ENCODE measurements at places on chromosomes 6 and 20.

GRCh38 chr20:62352402-62353288 lies 14.5 kb downstream of the LAMA5 start:
- no peak for DNase-seq

DNA sequence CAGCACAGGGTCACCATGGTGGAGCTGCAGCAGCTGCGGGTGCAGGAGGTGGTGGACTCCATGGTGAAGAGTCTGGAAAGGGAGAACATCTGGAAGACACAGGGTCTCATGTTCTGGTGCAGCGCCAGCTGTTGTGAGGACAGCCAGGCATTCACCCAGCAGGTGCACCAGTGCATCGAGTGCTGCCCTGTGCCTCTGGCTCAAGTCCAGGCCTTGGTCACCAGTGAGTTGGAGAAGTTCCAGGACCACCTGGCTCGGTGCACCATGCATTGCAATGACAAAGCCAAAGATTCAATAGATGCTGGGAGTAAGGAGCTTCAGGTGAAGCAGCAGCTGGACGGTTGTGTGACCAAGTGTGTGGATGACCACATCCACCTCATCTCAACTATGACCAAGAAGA lies 22.9 kb upstream of the RIPK1 start:
- no peak for DNase-seq

- no peak for DNase-seq
Measured at GRCh38 chr6:63391203-63391970, 71.6 kb upstream of the LGSN start.

DNA sequence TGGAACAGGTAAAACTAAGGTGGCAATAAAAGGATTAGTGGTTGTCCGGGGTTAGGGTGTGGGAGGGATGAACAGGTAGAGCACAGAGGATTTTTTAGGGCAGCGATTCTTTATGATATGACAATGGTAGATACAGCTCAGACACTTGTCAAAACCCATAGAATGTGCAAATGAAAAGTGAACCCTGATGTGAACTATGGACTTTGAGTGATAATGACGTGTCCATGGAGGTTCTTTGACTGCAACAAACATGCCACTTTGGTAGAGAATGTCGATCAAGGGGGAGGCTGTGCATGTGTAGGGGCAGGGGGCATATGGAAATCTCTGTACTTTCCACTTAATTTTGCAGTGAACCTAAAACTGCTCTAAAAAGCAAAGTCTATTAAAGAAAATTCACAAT lies 100.7 kb downstream of the LAMP5 start:
- no peak for DNase-seq

- no peak for DNase-seq
Measured at GRCh38 chr6:5997420-5997987, 9.2 kb downstream of the NRN1 start.

DNA sequence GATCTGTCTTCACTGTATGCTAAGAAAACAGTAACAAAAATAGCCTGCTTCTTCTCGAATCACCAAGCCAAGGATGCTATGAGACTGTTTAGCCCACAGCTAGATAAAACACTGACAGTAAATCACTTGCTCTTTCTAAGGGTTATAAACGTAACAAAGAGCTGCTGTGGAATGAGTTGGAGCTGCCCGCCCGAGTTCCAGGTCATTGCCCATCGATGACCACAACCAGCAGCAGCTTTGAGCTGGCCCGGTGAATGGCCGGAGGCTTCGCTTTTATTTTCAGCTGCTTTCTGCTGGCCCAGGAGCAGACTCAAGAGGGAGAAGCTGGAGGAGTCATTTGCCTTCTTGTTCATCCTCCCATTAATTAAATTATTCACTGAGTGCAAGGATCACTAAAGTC lies 82.2 kb upstream of the CDH4 start:
- DNase-seq: no peak

DNA sequence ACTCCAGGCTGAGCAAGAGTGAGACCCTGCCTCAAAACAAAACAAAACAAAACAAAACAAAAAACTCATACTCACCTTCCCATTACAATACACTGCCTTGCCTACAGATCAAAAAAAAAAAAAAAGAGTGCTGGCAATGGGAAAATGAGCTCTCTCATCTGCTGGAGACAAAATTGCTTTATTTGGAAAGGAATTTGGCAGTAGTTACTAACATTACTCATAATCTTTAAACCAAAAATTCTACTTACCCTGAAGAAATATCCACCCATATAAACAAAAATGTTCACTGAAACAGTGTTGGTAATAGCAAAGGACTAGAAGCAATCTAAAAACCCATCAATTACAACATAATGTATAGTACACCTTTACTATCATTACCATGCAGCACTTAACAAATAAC lies 120.4 kb downstream of the RNGTT start:
- DNase-seq: no peak

DNA sequence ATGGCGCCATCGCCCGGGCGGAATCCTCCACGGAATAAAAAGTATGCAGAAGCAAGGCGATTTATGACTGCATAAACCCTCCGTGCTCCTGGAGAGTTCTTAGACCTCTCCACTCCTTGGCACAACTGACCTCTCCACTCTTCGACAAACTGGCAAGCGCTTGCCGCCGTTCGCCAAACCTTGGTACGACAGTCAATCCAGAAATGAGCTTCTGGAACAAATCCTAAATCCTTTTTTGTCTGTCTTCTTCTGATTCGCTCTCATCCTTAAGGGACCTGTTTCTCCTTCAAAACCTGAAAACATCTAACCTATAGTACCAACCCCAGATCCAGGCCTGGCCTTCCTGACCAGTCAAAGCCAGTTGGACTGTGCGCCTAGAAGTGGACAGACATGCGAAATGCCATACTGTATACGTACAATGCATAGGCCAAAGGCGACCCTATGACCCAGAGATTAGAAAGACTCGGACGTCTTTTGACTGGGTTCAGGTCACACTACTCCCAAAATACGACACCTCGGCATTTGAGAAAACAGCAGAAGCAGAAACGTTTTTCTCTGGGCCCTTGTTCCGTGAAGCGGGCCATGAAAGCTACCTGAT lies 59.4 kb downstream of the TRIM27 start:
- no peak for DNase-seq

- DNase-seq: no peak
Measured at GRCh38 chr6:9131616-9132015, 696.3 kb upstream of the SLC35B3 start.

GRCh38 chr6:47308552-47309290 lies 984 bp downstream of the TNFRSF21 start:
- DNase-seq: peak; percentile 21

- DNase-seq: no peak
Measured at GRCh38 chr6:117072134-117072533, 193.2 kb upstream of the VGLL2 start.

GRCh38 chr6:75775219-75775618 lies 26.2 kb downstream of the MYO6 start:
- no peak for DNase-seq

DNA sequence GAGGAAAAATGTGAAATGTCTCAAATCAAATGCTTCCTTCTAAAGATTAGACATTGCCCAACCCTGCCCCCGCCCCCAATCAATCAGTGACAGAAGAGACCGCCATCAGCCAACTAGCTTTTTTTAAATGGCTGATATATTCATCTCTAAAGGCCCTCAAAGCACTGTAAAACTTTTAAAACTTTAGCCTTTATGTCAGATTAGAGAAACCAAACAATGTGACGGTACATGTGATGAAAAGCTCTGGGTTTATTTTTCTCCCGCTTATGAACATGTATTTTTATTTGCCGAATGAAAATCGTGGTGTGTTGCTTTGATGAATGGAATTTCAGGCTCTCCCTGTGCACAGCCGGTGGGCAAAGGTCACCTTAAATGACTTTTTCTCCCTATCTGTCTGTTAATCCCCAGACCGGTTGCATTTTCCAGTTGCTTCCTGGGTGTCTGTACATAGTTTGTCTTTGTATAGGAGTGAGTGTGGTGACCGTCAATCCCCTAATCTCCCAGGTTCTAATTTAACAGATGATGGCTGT lies 38.5 kb downstream of the TBC1D7 start:
- no peak for DNase-seq

- no peak for DNase-seq
Measured at GRCh38 chr6:3382326-3383279, 74.2 kb downstream of the SLC22A23 start.

- no peak for DNase-seq
Measured at GRCh38 chr6:109446072-109446471, 5.5 kb downstream of the SMPD2 start.

GRCh38 chr6:71406865-71407860 lies 118.6 kb downstream of the OGFRL1 start:
- no peak for DNase-seq
